Stimulated activated CD4-positive, alpha-beta T cell treated with anti-CD3 and anti-CD28 coated beads, Interleukin-1b, Interleukin-23, amount 100 ng/mL, for 1 hour (primary cell): ENCODE measurements at places on chromosomes 6 and 20.

GRCh38 chr6:34603707-34604106, 47.6 kb upstream of the SPDEF start:
- no peak for DNase-seq

DNA sequence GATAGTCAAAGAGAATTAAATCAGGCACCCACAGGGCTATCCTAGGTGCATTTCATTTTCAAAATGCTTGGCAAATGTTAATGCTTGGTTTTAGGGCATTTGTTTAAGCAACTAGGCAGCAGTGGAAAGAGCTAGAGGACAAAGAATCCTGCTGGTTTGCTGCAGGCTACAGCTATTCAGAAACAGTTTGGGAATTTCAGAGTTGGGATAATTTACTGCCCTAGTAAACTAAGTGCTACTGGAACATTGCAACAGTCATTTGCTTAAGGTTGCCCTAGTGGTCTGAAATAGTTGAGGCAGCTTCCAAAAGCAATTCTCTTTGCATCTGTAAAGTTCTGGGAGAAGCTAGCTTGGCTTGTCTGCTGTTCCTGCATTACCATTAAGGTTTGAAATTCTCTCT, 312.7 kb downstream of the LAMA2 start:
- DNase-seq = no peak

DNA sequence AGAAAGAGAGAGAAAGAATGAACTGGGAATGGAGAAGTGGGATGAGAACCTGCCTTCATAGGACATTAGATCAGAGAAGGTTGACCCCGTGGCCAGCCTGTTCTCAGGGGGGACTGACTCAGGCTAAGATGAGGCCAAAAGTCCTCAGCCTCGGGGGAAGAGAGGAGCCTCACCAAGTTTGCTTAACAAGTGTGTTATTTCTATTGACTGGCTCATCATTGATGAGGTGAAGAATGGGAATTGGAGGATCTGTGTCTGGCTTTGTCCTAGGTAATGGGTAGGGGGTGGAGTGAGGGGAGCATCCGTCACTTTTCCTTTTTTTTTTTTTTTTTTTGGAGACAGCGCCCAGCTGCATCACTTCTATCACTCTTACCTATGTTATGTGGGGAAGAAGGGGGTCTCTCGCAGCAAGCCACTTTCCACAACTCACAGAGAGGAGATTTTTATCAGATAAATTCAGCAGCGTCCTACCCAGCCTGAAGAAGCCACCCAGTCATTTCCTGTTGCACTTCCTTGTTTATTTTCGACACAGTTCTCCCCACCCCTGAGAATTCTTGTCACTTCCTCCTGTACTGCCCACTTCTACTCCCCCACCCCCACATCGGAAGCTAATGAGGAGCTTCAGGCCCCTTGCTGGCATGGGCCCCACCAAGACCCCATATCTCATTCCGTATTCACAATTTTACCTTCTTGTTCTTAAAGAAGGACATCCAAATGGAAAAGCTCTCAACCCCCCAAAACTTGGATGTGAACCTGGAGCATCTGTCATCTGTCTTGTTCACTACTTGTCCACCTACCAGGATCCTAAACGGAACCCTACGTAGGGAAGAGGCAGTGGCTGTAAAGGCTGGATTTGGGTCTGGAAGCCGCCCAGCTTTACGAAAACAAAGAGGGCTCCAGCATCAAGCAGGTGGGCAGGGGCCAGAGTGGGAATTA, 2.8 kb upstream of the RNASET2 start:
- DNase-seq = no peak

GRCh38 chr6:112044196-112044595, 9.7 kb upstream of the CCN6 start:
- no peak for DNase-seq

DNA sequence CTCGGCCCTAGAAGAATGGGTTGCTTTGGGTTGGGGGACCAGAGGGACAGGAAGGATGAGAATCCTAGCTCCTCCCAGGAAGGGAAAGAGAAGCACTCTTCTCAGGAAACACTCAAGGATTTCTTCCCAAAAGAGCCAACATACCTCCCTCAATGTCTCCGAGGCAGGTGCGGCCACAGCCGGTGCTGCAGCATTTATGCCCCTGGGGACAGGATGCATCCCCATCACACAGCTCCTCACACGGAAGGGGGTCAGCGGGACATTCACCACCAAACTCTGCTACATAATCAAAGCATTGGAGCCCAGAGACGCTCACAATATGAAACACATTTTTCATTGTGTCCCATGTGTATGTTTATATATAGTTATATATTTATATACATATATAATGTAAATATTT, 14.8 kb downstream of the WFDC3 start:
- DNase-seq = no peak

DNA sequence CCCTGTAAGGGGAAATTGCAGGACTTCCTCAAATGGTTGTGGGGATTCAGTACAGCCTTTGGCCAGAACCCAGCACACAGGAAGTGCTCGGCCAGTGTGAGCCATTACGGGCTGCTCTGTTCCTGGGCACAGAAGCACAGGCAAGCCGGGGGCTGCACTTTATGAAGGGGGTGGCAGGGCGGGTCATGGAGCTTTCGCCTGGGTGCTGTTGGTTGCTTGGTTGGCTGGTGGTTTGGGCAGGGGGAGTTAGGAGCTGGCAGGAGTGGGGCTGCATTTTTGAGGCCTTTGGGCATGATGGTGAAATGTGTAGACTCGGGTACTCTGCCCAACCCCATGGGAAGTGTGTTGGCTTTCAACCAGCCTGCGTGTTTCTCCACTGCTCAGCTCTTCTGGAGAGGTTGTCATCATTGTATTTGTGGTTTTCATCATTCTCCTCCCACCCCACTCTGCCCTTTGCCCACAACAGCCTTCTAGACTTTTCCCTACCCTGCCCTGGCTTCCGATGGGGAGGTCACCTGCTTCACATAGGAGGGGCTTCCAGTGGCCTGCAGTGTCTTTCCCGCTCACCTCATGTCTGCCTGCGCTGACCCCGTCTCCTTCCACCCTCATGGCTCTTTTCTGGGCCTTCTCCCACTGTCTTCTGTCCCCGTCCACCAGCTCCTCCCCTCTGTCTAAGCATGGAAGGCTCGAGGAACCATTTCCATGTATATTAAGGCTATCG, 16.1 kb upstream of the RBM38 start:
- DNase-seq = no peak

DNA sequence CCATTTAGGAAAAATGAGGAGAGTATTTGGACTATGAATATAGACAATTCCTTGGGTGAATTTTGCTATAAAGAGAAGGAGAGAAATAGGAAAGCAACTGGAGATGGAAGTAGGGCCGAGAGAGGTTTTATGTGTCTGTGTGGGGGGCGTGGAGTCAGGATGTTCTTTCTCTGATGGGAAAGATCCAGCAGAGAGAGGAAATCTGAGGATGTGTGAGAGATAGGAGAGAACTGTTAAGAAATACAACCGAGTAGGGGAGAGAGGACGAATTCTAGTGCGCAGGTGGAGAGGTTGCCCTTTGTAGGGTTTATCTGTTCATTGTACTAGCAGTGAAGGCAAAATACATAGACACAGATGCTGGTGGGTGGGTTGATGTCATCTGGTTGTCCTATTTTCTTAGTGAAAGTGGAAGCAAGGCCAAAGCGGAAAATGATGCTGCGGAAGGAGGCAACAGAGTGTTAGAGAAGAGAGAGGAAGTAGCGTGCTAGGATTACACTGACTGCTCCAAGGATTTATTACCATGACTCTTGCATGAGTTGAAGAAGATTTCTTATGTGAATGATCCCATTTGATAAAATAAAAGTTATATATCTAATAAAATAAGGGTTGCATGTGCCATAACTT, 57.7 kb downstream of the CLVS2 start:
- no peak for DNase-seq

DNA sequence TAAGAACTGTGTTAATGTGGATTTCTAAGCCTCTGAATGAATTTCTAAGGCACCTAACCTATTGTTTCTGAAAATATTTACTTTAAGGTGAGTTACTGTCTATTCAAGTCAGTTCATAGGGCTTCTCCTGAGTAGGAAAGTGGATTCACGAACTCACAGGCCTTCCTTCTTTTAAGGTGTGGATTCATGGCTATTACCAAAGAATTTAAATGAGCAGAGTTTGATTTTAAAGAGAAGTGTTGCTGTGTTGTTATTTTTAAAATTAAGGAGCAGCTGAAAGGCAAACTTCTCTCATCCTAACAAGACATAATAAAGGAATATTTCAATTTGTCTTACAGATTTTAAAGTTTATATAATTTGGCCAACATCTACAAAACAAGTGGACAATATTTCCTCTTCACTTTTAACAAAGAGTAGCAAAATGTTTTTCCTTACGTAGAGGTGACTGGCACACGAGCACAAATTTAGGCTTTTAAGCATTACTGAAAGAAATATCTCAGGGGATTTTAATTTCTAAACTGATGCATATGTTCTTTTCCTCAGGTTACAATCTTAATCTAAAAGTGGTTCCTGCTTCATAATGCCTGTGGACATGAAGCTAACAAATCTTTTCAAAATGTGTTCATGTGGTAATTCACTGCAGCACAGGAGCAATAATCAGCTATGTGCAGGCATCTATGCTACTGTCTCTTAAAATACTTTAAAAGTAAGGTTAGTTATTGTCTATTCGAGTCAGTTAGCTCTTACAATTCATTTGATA, 602 bp upstream of the TSPYL4 start:
- no peak for DNase-seq

DNA sequence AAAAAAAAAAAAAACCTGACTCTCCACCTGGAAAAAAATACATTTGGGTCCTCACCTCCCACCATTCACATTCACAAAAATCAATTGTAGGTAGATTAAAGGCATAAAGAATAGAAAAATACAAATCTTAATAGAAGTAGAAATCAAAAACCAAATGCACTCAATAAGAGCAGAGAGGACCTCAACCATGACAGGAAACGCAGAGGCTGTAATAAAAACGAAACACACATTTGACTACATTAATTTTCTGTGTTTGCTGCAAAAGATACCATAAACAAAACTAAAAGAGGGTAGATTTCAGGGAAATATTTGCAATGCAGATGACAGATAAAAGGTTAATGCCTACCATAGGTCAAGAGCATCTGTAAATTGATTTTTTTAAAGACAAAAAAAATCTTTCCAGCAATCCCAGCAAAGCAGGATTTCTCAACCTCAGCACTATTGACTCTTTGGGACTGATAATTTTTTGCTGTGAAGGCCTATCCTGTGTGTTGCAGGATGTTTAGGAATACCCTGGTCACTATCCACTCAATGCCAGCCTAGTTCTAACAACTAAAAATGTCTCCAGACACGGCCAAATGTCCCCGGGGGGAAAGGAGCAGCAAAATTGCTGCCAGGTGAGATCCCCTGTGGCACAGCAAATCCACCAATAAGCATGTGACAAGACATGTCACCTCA, 9.1 kb downstream of the ETV7 start:
- no peak for DNase-seq

GRCh38 chr6:6927521-6928361, 180.0 kb upstream of the RREB1 start:
- no peak for DNase-seq

DNA sequence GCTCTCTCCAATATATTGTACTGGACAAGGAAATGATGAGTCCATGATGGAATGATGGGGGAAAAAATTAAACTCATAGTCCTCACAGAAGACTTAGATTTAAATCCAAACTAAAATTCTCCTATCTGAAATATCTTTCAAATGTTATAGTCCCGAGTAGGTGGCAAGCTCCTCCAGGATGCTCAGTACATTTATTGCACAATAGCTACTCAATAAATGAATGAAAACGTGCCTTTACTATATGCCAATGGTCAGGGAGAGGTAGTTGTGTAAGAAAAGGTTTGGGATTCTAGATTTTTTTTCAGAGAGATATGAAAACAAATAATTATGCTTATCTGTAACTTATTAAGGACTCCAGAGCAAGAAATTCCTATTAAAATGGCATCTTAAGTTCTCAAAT, 32.8 kb downstream of the HS3ST5 start:
- no peak for DNase-seq

- DNase-seq = no peak
These were observed 3.4 kb upstream of the SRC start for GRCh38 chr20:37342231-37343177.

- DNase-seq = no peak
These were observed 168.2 kb upstream of the FOXQ1 start for GRCh38 chr6:1143655-1144054.

DNA sequence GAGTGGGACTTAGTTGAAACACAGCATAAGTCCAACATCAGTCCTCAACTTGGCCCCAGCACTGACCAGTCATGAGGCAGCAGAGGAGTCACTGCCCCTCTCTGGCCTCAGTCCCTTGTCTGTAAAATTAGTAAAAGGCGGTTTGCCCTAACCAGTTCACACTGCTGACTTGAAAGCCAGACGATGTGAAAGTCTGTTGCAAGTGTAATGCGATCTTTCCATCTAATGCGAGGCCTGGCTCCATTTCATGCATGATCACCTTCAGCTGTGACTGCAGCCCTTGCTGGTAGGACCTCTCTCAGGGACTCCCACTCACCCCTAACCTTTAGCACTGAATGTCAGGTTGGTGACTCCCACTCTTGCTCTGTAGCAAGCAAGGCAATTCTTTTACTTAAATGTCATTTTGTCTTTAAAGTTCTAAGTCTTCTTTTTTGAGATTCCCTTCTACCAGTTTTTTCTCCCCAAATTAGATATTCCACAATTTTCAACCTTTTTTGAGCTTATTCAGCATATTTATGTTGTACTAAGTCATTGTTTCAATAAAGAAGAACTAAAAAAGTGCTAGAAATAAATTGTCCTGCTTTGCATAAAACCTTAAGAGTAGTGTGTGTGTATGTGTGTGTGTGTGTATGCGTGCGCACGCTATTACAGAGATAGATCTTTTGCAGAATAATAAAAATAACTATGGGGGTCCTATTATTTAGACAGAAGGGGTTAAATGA, 245.5 kb downstream of the PACRG start:
- DNase-seq = no peak

GRCh38 chr6:117573006-117573680, 29.2 kb downstream of the GOPC start:
- no peak for DNase-seq

- DNase-seq = no peak
These were observed 80.5 kb upstream of the SGK1 start for GRCh38 chr6:134398453-134398852.

DNA sequence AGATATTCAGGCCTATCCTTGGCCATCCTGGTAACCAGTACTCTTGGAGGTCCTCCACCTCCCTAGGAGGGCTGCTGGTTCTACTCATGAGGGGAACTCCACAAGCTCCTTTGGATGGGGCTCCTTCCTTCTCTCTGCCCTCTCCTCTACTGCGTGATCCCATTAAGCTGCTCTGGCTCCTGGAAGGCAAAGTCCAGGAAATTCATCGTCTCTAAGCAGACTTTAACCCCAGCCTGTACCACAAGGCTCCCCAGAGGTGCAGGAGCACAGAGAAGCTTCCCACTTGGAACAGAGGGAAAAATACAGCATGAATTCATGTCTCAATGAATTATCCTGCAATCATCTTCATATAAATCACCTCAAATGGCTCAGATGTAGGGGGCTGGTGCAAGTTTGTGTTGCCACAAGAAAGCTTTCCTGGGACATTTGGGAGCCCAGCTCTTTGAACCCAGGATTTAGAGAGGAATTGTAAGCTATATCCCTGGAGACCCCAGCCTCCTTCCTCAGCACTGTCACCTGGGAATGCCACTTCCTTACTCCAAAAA, 355.4 kb downstream of the CDC5L start:
- no peak for DNase-seq

GRCh38 chr20:31587545-31588389, 17.3 kb upstream of the ID1 start:
- no peak for DNase-seq

GRCh38 chr20:32762754-32763201, 593 bp downstream of the DNMT3B start:
- no peak for DNase-seq

GRCh38 chr6:14174226-14174625, 56.7 kb downstream of the CD83 start:
- DNase-seq = no peak
